Fibroblast of skin of back (primary cell): ENCODE measurements at places on chromosomes 13 and 19.

DNA sequence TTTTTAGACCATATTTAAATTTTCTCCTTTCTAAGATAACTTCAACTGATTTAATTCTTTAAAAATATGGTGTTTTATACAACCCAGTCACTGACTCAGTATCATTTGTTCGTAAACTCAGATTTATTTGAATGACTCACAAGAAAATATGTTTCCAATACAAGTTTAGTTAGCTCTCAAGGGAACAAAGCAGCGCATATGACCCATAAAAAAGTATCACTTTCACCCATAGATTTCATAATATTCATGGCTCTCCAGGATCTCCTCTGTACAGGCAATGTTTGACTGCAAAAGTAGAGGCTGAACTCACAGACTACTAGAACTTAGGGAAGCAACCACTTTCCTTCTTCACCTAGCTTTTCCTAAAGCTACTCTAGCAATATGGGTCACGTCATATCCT lies 405.6 kb upstream of the PCDH9 start:
- peak; percentile 20 for DNase-seq

DNA sequence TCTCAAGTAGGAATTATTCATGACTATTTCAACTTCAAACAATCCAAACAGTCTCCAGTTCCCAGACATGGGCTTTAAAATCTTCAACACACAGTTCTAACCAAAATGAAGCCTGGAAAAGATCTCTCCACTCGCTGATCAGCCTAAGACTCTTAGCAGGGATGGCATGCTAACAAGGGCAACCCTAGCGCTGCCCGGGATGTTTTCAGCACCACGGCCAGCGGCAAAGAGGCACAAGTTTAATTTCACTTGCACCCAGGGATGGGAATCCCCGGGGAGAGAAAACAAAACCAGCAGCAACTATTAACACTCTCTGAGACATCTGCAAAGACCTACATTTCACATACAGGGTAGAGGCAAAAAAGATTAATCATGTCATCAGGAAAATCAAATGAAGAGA lies 43.0 kb downstream of the CACNA1A start:
- peak; percentile 11 for DNase-seq

- no peak for DNase-seq
Observed at GRCh38 chr13:75194717-75195462, 287.1 kb downstream of the TBC1D4 start.

GRCh38 chr13:70964874-70965273 lies 856.6 kb upstream of the KLHL1 start:
- no peak for DNase-seq

DNA sequence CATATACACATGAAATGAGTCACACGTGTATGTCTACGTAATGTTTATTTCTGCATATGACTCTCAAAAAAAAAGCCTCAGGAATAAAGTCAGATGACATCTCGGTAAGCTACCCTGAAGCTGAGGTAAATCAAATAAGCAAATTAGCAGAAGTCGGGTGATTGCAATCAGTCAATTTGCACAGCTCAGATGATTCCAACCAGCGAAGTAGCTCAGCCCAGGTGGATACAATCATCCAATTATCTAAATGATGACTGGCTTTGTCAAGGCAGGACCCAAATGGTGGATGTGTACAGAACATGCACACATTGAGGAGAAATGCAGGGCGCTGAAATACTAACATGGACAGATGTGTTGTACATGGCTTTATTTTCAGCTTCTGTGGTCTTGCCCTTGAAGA lies 148.5 kb downstream of the ZNF486 start:
- no peak for DNase-seq

GRCh38 chr19:58328999-58329398 lies 2.2 kb downstream of the ZSCAN22 start:
- no peak for DNase-seq

- DNase-seq = peak; percentile 46
Observed at GRCh38 chr13:31201341-31202031, 1.7 kb downstream of the B3GLCT start.

DNA sequence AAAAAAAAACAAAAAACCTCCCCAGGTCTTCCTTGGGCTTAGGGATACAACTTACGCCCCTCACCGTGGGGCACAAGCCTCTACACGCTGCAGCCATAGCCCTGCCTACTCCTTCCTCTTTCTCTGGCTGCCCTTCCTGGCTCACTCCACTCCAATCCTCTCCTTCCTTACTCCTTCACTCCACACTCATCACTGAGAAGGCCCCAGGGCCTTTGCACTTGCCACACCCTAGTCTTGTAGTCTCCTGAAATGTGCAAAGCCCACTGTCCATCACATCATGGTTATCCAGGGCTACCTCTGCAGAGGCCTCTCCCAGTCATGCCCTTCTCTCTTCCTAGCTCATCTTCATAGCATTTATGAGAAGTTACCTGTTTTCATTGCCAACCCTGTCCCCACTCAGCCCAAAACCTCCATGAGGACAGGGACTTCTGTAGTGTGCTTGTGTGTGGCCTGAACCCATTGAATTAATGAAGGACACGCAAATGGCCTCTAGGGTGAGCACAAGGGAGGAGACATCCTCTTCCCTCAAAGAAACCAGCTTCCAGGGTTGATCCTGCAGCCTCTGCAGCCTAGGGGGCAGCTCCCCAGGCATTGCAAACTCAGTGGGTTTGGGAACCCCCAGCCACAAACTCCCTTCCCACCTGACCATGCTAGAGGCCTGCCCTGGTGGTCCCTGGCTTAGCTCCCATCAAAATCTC lies 7.9 kb upstream of the HSH2D start:
- no peak for DNase-seq

DNA sequence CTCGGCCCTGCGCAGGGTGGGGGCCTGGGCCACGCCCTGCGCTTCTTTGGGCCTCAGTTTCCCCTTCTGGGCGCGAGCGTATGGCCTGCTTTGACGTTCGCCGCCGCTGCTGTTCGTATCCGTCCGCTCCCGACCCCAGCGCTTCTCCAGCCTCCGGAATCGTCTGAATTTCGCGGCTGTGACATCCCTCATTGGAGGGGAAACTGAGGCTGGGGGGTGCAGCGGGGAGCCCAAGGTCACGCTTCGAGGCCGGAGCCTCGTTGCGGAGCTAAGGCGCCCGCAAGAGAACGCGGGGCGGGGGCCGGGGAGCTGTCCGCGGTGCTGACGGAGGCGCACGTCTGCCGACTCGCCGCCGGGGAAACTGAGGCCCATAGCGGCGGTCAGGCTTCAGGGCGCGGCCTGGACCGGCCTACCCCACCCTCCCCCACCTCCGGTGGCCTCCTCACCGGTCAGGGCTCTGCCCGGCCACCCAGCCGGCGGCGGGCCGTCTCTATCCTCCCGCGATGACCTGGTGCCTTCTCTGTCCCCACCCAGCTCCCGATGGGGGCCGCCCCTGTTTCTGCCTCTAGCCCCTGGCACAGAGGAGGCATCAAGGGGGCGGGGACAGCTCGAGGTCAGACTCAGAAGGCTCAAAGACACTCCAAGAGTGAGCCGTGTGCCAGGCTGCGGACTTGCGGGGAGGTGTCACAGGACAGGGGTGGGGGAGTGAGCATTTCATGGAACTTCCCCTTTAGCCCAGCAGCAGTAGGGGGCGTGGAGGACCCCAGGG lies 3.0 kb upstream of the APC2 start:
- no peak for DNase-seq

DNA sequence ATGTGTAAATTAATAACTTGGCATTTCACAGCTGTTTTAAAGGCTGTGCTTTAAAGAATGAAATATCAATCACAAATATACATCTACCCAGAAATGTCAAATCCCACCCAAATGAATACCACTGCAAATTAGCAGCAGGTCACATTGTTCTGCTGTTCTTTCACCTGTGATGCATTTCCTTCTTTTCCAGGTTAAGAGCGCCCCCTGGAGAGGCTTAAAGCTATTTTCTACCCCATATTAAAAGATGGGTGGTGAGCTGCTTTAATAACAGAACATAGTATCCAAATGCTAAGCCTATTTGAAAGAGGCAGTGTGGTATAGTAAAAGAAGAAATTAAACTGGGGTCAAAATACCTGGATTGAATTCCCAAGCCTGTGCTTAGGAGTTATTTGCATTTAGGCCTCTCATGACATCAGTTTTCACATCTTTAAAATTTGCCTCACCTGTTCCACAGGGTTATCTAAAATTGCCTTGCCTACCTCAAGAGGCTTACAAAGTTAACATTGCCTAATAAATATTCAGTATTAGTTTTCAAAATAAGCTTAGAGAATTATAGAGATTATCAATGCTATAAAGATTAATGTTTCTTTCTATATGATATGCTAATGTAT lies 396.9 kb upstream of the SLITRK5 start:
- peak; percentile 32 for DNase-seq

DNA sequence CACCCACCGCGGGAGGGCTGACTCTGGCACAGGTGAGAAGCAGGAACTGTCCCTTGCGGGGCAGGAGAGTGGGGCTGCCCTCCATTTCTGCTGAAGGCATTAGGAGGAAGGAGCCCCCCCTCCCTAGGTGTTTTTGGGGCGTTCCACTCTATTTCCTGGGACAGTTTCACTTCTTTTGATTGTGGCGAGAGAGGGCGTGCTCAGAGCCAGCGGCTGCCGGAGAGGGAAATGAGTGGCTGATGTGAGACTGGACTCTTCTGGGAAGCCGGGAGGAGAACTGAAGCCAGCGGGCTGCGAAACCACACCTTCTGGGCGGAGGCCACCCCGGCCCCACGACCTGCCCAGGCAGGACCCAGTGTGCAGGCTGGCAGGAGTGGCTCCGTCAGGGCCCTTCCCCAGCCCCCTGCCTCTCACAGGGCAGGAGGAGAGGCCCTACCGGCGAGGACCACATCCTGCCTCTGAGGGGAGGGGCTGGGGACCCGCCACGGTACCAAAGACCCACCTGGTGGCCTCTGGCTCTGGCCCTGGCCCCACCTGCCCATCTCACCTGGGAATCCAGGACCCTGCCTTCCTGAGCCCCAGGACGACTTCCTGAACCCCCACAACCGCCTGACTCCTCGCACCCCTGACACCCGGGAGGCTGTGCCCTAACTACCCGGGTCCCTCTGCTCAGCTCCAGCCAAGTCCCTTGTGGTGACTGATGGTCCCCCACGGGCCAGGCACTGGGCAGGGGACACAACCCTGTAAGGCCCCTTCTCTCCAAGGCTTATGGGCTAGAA lies 25.9 kb downstream of the MPND start:
- DNase-seq = no peak

- peak; percentile 11 for DNase-seq
Observed at GRCh38 chr19:18762125-18763023, 28.7 kb downstream of the COMP start.

DNA sequence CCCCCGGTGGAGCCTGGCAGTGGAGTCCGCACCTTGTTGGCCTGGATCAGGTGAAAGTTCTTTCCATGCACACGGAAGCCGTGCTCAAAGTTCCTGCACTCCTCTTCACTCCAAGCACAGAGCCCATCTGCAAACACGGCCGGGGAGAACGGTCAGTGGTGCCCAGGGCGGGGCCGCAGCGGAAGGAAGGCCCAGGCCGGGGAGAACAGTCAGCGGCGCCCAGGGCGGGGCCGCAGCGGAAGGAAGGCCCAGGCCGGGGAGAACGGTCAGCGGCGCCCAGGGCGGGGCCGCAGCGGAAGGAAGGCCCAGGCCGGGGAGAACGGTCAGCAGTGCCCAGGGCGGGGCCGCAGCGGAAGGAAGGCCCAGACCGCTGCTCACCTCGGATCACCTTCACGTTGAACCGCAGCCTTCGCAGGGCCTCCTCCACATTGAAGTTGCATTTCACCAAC lies 20.6 kb upstream of the PLPP2 start:
- DNase-seq = no peak

- DNase-seq = peak; percentile 86
Observed at GRCh38 chr13:75181906-75182305, 300.1 kb downstream of the TBC1D4 start.

- no peak for DNase-seq
Observed at GRCh38 chr19:1680976-1681375, 28.6 kb upstream of the TCF3 start.

DNA sequence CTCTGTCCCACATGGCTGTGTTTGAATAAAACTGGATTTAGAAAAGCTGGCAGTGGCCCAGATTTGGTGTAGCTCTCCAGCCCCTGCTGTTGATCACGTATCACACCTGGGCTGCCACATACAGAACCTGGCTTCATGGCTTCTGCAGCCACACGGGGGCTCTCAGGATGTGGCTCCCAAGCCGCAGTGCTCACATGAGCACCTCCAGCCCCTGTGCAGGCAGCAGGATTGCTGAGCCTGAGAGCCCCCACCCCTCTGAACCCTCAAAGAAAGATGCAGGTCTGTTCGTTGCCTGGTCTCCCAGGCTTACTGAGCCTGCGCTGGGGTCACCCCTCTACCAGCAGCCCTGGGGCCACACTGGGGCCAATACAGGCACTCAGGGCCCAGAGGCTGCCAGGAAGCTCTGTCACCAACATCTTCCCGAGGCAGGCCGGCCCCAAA lies 2.7 kb downstream of the PLEKHF1 start:
- no peak for DNase-seq

- no peak for DNase-seq
Observed at GRCh38 chr19:28012361-28012760, 1200.6 kb downstream of the UQCRFS1 start.

DNA sequence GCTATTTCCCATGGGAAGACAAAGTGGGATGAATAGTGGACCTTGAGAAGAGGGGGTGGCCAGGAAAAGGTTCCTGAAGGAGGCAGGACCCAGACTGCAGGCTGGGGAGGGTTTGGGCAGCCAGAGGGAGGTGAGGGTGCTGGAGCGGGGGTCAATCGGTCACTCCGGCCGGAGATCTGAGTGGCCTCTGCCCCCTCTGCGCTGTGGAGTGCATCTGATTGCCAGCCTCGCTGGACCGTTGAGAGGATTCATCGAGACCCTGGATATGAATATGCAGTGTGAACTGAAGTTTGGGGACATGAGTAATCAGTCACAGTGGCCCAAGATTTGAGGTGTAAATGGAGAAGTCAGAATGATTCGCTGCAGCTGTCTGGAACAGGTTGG lies 5.5 kb upstream of the ZNF580 start:
- no peak for DNase-seq

DNA sequence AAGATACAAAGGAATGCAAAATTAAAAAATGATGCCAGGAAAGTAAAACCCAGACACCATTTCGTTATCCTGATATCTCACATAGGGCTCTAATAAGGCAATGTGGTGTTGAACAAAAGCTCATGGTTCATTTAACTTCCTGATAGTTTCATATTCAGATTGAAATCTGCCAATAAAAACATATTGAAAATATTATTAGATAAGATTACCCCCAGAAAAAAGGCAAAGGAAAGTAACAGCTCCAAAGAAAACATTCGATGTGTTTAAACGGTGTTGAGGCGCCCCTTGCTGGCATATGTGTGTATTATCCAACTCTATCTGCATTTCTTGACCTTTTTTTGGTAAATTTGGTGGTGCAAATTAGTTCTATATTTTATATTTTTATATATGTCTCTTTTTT lies 75.9 kb downstream of the ESD start:
- DNase-seq = peak; percentile 57

DNA sequence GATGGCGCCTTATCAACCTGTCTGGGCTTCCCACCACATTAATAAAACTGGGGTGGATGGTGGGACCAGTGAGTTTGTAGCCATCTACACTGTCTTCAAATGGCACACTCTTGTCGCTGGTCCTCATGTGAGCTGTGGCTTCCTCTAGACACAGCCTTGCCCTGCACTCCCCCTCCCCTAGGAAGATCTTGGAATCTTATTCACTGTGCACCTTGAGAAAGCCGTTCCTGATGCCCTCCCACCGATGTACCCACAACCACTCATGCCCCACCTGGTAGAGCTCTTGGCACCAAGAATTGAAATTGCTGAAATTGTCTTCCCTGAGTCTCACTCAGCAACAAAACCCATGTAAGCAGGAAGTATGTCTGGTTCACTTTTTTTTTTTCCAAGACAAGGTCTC lies 146.0 kb downstream of the PTPRS start:
- DNase-seq = no peak
